ENCODE measurements at places on chromosomes 4 and X.

DNA sequence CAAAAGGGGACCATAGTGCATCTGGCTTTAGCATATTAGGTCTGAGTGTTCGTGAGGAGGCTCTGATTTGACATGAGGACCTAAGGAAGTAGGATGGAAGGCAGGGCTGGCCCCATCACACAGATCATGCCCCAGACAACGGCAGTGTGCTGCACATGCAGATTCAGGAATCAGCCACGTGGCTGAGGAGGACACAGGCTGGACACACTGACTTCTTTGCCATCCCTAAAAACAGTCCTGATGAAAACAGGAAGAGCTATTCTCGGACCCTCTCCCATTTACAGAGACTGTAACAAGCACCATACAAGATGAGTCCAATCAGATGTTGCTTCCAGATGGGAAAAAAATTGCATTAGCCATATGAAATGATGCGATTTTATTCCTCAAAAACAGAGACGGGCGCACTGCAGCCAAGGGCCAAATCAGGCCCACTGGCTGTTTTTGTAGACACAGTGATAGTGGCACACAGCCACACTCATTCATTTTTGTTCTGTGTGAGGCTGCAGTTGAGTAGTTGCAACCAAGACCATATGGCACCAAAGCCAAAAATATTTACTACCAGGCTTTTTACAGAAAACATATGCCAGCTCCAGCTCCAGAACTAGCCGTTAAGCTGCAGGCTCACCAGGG lies 41.0 kb downstream of the ACSL1 start:
- DNase-seq = no peak

- no peak for DNase-seq
Measured at GRCh38 chr4:17523662-17524061, 8.7 kb downstream of the CLRN2 start.

- DNase-seq = no peak
Measured at GRCh38 chr4:108155373-108155772, 13.4 kb downstream of the LEF1 start.

GRCh38 chr4:161554372-161554990 lies 609.3 kb downstream of the FSTL5 start:
- DNase-seq = no peak

DNA sequence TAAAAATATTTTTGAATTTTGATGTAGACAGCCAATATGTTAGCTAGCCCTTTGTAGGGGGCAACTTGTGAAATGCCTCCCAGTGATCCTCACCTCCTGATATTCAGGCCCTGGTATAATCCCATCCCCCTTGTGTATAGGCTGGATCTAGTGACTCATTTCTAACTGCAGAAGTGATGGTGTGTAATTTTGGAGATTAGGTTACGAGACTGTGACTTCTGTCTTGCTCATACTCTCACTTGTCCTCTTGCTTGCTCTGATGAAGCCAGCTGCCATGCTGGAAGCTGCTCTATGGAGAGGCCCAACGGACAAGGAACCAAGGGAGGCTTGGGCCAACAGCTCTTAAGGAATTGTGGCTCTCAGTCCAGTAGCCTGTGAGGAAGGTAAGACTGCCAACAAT lies 61.7 kb downstream of the GPR82 start:
- no peak for DNase-seq

GRCh38 chrX:153885208-153885787 lies 675 bp downstream of the L1CAM start:
- DNase-seq = no peak

Measured in stimulated activated CD4-positive, alpha-beta T cell treated with anti-CD3 and anti-CD28 coated beads, TNF-alpha, amount 100 ng/mL, for 48 hours (primary cell).